WTC11 (cell line): ENCODE measurements at places on chromosomes 4 and X. TPM values are rescaled to one million over a fixed set of nuclear protein-coding genes. Genes with fewer than 3 reads are reported as not detected.

GRCh38 chrX:19070555-19070994, 51.7 kb downstream of the ADGRG2 start:
- no peak for DNase-seq
- H3K27me3 ChIP-seq: no peaks in the 10 kb centered on the region
- H3K36me3 ChIP-seq: 0 out of 2 replicates have a peak, but pooled peaks cover 3% of the 10 kb centered on the region

Gene CXCL1
- total RNA-seq: 0.85 to 1.4 TPM (median 1.4 TPM) in 3 replicates

Gene GPR34
- 0.09 TPM in 1 of 3 replicates, not detected in the others for total RNA-seq

Gene FRAS1
- total RNA-seq: 77.8 to 82.0 TPM (median 78.1 TPM) in 3 replicates

DNA sequence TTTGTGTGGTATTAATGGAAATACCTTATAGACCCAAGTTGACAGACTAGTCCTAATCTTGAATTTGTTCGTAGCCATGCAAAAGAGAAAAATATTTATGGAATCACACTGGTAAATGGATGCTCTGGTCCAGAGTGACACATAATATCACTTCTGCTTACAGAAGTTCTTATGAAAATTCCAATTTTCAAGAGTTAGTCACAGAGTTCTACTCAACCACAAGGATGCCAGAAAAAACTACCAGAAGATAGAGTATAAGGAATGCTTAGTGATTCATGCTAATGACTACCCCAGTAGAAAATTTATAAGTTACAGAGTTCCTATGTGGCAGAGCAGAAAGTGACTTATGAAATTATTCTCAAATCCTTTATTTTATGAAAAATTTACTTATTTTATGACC, 1384.8 kb downstream of the FAM133A start:
- H3K4me3 ChIP-seq: no peak overlapping the region
- no peaks in the 10 kb centered on the region for H3K27me3 ChIP-seq
- no peak for DNase-seq
- peaks cover 20% of the 10 kb centered on the region for H3K4me1 ChIP-seq
- H3K27ac ChIP-seq: no peak overlapping the region

Gene GNRHR
- total RNA-seq: not detected in 3 replicates

GRCh38 chr4:184955636-184956035, 62.7 kb upstream of the HELT start:
- H3K27ac ChIP-seq: no peak overlapping the region
- no peak for DNase-seq
- peaks cover under 1% of the 10 kb centered on the region; the same call in 1 of the 2 replicates for H3K4me1 ChIP-seq
- peaks cover 2% of the 10 kb centered on the region; the same call in 1 of the 2 replicates for H3K27me3 ChIP-seq
- H3K36me3 ChIP-seq: no peaks in the 10 kb centered on the region
- H3K4me3 ChIP-seq: no peak overlapping the region

DNA sequence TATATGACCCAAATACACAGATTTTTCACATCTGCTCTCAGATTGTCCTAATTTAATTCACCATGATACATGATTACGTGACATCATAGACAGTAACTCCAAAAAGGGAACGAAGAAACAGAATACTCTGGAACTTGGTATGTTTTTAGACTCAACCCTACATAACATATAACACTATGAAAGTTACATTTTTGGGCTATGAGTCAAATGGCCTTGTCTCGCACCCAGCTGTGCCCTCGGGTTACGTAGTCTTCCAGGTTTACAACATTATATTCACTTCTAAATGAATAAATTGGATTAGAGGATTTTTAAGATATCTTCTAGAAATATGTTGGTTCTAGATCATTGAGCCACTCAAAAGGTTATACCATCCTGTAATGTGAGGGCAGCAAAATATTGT, 2089.6 kb upstream of the TENM3 start:
- no peak for DNase-seq
- no peak overlapping the region for H3K27ac ChIP-seq
- H3K36me3 ChIP-seq: no peaks in the 10 kb centered on the region

Gene GPR143
- 11.7 to 18.3 TPM (median 14.0 TPM) in 3 replicates for total RNA-seq
